Effector memory CD4-positive, alpha-beta T cell (primary cell): ENCODE measurements at places on chromosomes 1 and 21.

DNA sequence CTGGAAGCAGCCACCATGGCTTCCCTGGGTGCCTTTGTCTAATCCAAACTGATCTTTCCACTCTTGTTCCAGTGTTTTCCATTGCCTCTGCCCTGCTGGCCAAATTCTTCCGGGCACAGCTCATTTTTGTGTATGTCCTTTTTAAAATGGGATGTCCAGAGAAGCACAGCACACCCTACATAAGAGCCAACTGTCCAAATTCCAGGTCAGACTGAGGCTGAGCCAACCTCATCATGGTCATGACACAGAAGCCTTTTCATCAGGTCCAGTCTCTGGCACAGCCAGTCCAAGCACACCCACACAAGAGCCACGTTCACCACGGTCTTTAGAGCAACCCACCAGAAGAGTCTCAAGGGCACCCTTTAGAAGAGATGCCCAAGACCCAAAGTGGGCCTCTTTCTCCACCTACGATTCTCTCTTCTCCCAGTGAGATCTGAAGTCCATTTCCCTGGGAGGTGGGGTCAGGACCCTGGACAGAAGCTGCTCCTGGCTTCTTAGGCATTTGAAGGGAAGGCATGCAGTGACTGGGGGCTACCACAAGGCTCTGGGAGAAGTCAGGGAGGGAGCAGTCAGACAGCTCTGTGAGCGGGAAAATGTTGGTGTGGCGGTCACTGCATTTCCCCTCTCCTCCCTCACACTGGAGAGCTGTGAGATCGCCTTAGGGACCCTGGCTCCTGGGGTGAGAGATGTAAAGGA, 53.2 kb downstream of the SYT2 start:
- no peak for DNase-seq

- DNase-seq = no peak
Observed at GRCh38 chr1:20373764-20374163, 83.1 kb downstream of the VWA5B1 start.

DNA sequence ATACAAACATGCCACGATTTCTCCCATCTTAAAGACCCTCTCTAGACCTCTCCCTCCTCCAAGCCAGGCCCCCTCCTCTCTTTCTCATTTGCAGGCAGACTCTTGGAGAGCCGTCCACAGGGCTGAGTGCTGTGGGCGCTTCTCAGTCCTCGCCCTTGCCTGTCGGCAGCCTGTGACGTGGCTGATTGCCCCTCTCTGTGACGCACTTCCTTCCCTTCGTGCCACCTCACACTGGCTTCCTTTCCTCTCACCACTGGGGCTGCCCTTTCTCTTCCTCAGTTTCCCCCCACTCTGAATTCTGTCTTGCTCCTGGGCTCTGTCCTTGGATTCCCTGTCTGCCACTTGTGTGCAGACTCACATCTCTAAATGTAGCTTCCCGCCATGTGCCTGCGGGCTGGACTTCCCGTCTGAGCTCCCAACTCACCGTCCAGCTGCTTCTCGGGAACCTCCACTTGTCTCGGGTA, 227.2 kb downstream of the CAMTA1 start:
- no peak for DNase-seq

- no peak for DNase-seq
Observed at GRCh38 chr21:15820852-15821379, 91.1 kb downstream of the USP25 start.

DNA sequence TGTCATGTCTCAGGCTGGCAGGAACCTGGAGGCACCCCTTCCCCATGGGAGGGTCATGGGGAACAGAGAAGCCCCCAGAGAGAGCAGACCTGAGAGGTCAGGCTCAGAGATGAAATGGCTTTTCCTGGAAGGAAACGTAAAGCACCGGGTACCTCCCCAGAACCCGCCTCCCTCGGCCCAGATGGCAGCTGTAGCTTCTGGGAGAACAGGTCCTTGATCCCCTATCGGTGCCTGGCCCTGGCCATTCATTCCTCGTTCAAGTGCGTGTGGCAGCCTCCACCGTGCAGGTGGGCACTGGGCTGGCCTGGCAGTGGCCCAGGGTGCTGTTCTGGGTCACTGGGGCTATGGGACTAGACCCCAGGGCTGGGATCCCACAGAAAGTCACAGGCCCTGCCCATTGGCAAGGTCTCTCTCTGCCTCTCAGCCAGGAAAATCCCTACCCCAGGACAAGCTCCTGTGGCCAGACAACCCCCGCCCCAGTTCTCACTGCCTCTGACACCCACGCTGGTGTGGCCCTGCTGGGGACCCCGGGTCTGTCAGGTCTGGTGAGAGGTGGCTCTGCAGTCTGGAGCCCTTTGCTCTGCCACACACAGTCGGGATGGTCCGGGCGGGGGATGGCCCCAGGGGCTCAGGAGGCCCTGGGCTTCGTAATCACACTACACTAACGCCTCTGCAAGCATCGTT, 183.2 kb upstream of the VAMP3 start:
- DNase-seq = no peak
